GM12878 (cell line): ENCODE measurements at places on chromosomes 7 and 10. TPM values are rescaled to one million over a fixed set of nuclear protein-coding genes. Genes with fewer than 3 reads are reported as not detected.

DNA sequence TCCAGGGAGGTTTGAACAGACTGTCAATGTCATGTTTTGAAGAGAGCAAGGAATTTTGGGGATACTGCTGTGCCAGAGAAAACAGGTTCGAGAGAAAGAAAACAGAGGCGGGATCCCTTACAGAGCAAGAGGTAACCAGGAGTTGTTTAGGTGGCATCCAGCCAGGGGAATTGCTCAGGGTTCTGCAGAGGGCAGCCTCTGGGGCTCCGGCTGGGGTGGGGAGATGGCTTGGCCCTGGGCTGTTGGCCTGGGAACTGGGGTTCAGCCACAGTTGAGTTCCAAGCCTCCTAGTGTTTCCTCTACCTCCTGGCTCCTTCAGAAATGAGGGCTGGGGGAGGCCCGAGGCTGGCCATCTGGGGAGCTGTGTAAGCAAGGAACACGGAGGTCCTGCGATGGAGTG, 68.0 kb downstream of the CAMK1D start:
- peaks cover 6% of the 10 kb centered on the region; the same call in 1 of the 2 replicates for H3K4me1 ChIP-seq
- H3K4me3 ChIP-seq: no peak overlapping the region
- no peaks in the 10 kb centered on the region for H3K36me3 ChIP-seq

DNA sequence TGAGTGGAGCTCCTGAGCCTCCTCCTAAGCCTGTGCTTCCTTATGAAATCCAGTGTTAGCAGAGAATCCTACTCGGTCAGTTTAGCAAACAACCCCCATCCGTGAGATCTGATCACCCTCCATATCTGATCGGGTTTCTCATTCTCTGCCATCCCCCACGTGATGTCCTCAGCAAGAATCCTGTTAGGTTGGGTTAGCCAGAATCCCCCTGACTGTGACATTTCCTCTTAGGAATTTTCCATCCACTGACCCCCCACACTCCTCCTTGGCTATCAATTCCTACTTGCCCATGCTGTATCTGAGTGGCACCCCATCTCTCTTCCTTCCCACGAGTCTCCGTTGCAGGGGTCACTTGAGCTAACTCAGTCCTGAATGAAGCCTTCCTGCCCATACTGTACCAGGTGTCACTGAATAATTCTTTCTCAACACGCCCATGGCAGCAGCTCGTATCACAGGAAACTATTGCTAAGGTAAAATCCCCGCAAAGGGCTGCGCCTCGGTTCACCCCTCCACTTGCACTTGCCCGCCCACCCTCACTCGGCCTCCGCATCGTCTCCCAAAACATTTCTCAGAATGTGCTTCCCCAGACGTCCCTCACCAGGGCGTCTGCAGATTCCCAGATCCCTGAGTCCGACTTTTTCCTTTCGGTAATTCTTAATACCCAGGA, 44.1 kb downstream of the MYOF start:
- H3K27me3 ChIP-seq: peaks cover 4% of the 10 kb centered on the region
- no peaks in the 10 kb centered on the region for H3K4me1 ChIP-seq
- no peak overlapping the region for H3K4me3 ChIP-seq
- no peak overlapping the region for H3K27ac ChIP-seq
- DNase-seq: no peak
- H3K36me3 ChIP-seq: no peaks in the 10 kb centered on the region

DNA sequence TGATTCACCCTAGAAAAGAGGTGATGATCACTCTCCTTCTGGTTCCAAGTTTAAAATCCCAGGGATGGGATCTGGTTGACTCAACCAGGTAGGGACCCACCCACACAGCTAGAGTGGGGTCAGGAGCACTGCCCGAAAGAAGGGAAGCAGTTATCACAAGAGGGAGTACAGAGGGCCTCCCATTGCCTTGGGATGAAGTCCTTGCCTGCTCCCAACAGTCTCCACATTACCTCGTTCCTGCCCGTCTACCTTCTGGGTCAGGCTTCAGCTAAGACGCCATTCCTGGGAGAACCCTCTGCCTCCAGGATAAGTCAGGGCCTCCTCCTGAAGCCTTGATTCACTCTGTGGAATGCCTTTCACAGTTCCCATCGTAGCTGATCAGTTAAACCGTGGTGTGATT, 23.8 kb downstream of the ZMIZ2 start:
- peaks cover 5% of the 10 kb centered on the region for H3K36me3 ChIP-seq
- peaks cover 31% of the 10 kb centered on the region for H3K4me1 ChIP-seq
- no peaks in the 10 kb centered on the region for H3K27me3 ChIP-seq
- no peak overlapping the region for H3K4me3 ChIP-seq
- no peak for DNase-seq
- H3K27ac ChIP-seq: no peak overlapping the region

- no peaks in the 10 kb centered on the region; the same call in 1 of the 2 replicates for H3K27me3 ChIP-seq
- no peaks in the 10 kb centered on the region for H3K36me3 ChIP-seq
- H3K4me1 ChIP-seq: no peaks in the 10 kb centered on the region
- DNase-seq: no peak
- no peak overlapping the region for H3K4me3 ChIP-seq
- no peak overlapping the region for H3K27ac ChIP-seq
These were observed 56.5 kb downstream of the BEND7 start for GRCh38 chr10:13472359-13472758.

DNA sequence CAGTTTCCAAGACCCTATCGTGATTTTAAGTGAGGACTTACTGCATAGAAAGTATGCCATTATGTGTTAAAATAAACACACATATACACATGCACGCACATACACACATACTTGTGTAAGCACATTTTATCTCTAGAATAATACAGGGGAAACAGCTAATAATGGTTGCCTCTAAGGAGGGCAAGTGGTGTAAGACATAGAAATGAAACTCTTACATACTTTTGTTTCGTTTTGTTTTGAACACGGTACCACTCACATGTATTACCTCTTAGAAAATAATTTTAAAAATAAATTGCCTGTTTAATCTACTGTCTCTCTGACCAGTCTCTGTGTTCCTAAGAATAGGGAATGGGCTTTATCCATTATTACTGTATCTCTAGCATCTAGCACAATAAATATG, 49.2 kb downstream of the HERPUD2 start:
- H3K36me3 ChIP-seq: peaks cover 4% of the 10 kb centered on the region; the same call in 1 of the 2 replicates
- no peak overlapping the region for H3K4me3 ChIP-seq

DNA sequence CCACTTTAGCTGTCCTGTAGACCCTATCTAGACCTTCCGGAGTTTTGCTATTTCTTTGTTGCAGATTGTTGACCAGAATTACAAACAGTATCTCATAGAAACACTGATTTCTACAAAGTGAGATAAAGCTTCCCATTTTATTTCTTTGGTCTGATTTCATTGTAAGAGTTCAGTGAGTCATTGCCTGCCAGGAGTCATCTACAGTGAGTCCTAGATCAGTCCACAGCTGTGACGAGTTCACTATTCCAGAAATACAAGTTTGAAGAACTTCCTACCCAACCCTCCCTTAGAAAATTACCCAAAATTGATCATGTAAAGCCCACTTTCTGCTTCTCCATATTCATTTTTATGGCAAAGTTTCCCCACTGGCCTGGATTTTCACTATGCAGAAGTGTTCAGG, 905.5 kb downstream of the CNTNAP2 start:
- no peaks in the 10 kb centered on the region for H3K27me3 ChIP-seq
- no peak overlapping the region for H3K4me3 ChIP-seq
- no peaks in the 10 kb centered on the region for H3K4me1 ChIP-seq
- no peaks in the 10 kb centered on the region for H3K36me3 ChIP-seq
- DNase-seq: no peak
- no peak overlapping the region for H3K27ac ChIP-seq

GRCh38 chr7:4888161-4888560, 4.6 kb upstream of the RADIL start:
- H3K4me3 ChIP-seq: no peak overlapping the region
- no peaks in the 10 kb centered on the region for H3K27me3 ChIP-seq
- H3K4me1 ChIP-seq: no peaks in the 10 kb centered on the region
- no peak for DNase-seq
- no peak overlapping the region for H3K27ac ChIP-seq

DNA sequence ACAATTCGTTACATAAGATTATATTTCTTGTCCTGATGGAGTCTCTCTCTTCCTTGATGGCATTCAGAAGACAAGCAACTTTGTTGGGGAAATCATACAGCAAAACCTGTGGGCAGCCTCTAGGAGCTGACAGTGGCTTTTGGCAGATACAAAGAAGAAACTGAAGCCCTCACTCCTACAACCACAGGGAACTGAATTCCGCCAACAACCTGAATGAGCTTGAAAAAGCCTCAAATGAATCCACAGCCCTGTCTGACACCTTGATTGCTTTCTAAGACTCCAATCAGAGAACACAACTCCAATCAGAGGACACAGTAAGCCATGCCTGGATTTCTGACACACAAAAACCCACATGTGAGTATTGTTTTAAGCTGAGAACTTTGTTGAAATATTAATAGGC, 576.8 kb upstream of the LRRTM3 start:
- no peak overlapping the region for H3K27ac ChIP-seq
- H3K4me3 ChIP-seq: no peak overlapping the region
- DNase-seq: no peak
- no peaks in the 10 kb centered on the region for H3K27me3 ChIP-seq
- H3K36me3 ChIP-seq: no peaks in the 10 kb centered on the region
- H3K4me1 ChIP-seq: no peaks in the 10 kb centered on the region

GRCh38 chr10:26540601-26541000, 102.5 kb downstream of the APBB1IP start:
- H3K36me3 ChIP-seq: peaks cover 6% of the 10 kb centered on the region
- H3K27me3 ChIP-seq: no peaks in the 10 kb centered on the region
- peaks cover 28% of the 10 kb centered on the region for H3K4me1 ChIP-seq
- H3K27ac ChIP-seq: 0 out of 2 replicates have a peak overlapping the region, but pooled peaks have one; percentile 37
- peak; percentile 37 for DNase-seq

GRCh38 chr7:96040250-96040772, 268.0 kb downstream of the DYNC1I1 start:
- H3K36me3 ChIP-seq: no peaks in the 10 kb centered on the region
- DNase-seq: no peak
- H3K4me3 ChIP-seq: no peak overlapping the region

GRCh38 chr7:4201566-4201965, 480.5 kb upstream of the FOXK1 start:
- no peaks in the 10 kb centered on the region for H3K27me3 ChIP-seq
- no peak overlapping the region for H3K27ac ChIP-seq
- no peak overlapping the region for H3K4me3 ChIP-seq
- no peaks in the 10 kb centered on the region for H3K4me1 ChIP-seq

- no peaks in the 10 kb centered on the region for H3K36me3 ChIP-seq
- no peak overlapping the region for H3K27ac ChIP-seq
- no peaks in the 10 kb centered on the region for H3K27me3 ChIP-seq
- no peak for DNase-seq
- no peaks in the 10 kb centered on the region for H3K4me1 ChIP-seq
These were observed 107.1 kb upstream of the FAM20C start for GRCh38 chr7:85074-85882.

GRCh38 chr10:30553626-30554439, 75.7 kb downstream of the LYZL2 start:
- DNase-seq: no peak
- peaks cover 5% of the 10 kb centered on the region for H3K4me1 ChIP-seq
- no peak overlapping the region for H3K4me3 ChIP-seq
- no peaks in the 10 kb centered on the region for H3K27me3 ChIP-seq
- no peak overlapping the region for H3K27ac ChIP-seq
- H3K36me3 ChIP-seq: no peaks in the 10 kb centered on the region

GRCh38 chr10:116742367-116743265, at the start of gene HSPA12A:
HSPA12A (minus strand) TSS chr10:116742566; CDS start chr10:116742469, 97 bp downstream.
- DNase-seq: no peak
- no peaks in the 10 kb centered on the region for H3K36me3 ChIP-seq
- H3K4me1 ChIP-seq: no peaks in the 10 kb centered on the region
- H3K27me3 ChIP-seq: peaks cover 4% of the 10 kb centered on the region
- H3K4me3 ChIP-seq: peak within 1 kb of the TSS; percentile 47; the same call in 1 of the 2 replicates

DNA sequence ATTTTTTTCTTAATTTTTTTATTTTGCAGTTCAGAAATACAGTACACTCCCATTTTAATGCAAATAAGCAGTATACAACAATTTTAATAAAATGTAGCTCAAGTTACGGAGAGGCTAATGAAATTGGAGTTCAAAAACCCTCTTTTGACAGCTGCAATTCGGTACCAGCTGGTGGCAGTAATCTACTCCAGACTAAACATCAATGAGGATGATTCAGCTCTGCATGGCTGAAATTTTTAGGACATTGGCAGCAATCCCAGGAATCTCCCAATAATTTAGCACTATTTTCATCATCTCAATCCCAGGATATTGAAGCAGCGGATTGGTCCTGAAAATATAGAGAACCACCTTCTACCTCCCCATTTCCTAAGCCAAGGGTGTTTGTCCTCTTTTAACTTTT, 278.8 kb downstream of the CACNA2D1 start:
- H3K36me3 ChIP-seq: no peaks in the 10 kb centered on the region
- H3K27me3 ChIP-seq: no peaks in the 10 kb centered on the region
- no peaks in the 10 kb centered on the region for H3K4me1 ChIP-seq
- DNase-seq: no peak

DNA sequence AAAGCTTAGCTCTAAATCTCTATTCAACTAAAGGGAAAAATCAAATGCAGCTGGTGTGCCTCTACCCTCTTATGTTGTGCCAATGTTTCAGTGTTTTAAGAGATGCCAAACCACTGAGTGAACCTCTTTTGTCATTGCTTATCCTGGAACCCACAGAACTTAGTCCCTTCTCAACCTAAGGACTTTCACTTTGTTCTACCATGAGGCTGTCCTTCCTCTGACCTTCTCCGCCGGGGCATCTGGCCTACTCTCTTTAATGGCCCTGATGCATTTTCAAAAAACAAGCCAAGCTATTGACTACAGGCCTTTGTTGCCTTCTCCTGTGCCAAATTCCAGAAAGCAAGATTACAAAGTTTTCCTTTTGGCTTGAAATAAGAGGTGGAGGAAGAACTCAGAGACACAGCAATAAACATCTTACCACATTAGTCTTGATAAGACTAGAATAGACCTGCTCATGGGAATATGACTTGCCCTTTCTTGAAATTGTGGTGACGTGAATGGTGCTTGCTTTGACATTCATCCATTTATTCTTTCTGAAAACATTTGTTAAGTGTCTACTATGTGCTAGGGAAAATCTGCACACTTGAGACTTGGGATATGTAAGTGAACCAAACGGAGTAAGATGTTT, 253.2 kb upstream of the SMIM30 start:
- no peaks in the 10 kb centered on the region for H3K4me1 ChIP-seq
- H3K4me3 ChIP-seq: no peak overlapping the region
- no peaks in the 10 kb centered on the region for H3K27me3 ChIP-seq
- no peak overlapping the region for H3K27ac ChIP-seq
- no peak for DNase-seq
- H3K36me3 ChIP-seq: no peaks in the 10 kb centered on the region

DNA sequence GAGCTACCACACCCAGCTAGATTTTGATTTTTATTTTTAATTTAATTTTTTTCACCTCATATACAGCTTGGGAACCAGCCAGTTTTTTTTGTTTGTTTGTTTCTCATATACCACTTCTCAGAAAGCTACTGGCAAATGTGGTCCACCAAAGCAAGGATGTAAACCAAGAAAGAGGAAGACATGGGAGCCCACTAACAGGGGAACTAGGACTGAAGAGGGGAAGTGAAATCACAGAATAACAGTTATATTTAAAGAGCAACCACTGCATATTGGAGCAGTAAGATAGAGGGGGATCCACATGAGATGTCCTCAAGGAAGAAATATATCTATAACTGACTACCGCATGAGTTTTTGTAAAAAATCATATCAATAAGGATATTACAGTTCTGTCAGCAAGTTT, 10.5 kb downstream of the CPVL start:
- H3K4me1 ChIP-seq: no peaks in the 10 kb centered on the region
- H3K4me3 ChIP-seq: no peak overlapping the region
- H3K27me3 ChIP-seq: no peaks in the 10 kb centered on the region
- no peaks in the 10 kb centered on the region for H3K36me3 ChIP-seq

Gene GDF10
- polyA plus RNA-seq: not detected in 2 replicates

Gene VOPP1
- 54.4 and 57.5 TPM in 2 replicates for polyA plus RNA-seq

Gene PHKG1
- 0.22 and 0.31 TPM in 2 replicates for polyA plus RNA-seq

Gene ARHGEF35
- 5.6 and 5.7 TPM in 2 replicates for polyA plus RNA-seq

Gene STEAP4
- polyA plus RNA-seq: not detected in 2 replicates

Gene CPED1
- 0.19 TPM in 1 of 2 replicates, not detected in the other for polyA plus RNA-seq

Gene MOGAT3
- not detected in 2 replicates for polyA plus RNA-seq

Gene C10orf143
- 6.7 and 7.9 TPM in 2 replicates for polyA plus RNA-seq
